NCI-H1092 (cell line): ENCODE measurements at places on chromosomes 5 and 9.

DNA sequence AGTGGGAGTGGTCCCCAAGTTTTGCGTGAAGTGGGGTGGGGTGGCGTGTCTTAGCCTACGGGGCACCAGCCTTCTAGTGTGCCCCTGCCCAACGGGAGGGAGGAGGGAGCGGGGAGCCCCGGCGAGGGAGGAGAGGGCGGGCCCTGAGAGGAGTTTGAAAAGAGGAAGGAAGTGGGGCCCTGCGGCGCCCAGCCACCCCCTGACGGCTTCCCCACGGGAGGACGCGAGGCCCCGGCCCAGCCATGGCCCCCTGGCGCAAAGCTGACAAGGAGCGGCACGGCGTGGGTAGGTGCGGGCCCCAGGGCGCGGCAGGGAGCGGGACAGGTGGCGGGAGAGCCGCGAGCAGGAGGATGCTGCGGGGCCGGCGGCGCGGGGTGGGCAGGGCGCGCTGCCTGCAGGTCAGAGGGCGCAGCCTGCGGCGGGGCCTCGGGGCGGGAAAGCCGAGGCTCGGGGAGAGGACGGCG, at the start of gene DOCK2:
Gene DOCK2 (plus strand): TSS at position 191 of the 464 bp plus-strand sequence. CDS start 52 bp downstream, at position 243.
- no peak for DNase-seq

DNA sequence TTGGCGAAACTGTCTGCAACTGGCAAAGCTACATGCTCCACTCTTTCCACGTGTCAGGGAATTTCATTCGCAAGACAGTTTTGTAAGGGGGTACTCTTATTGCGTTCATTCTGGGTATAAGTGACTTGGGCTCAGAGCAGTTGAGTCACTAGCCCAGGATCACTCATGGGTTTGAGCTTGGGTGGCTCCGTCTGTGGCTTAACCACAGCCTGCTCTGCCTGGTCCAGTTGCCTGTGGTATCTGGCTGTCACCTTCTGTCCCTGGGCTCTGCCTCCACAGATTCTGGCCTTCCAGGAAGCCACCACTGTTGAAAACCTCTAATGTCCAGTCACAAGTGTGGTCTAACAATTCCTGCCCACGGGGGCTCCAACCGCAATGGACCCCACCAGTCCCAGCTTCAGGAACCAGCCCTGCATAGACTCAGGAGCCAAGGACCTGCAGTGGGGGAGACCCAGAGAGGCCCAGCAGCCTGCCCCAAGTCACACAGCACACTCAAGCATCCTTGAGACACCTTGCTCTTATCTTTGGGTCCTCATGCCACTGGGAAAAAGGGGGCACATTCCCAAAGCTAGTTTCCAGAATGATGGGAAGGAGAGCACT, 10.4 kb downstream of the KIF12 start:
- no peak for DNase-seq

- peak; percentile 86 for DNase-seq
Measured at GRCh38 chr5:573976-574375, 38.2 kb upstream of the CEP72 start.

DNA sequence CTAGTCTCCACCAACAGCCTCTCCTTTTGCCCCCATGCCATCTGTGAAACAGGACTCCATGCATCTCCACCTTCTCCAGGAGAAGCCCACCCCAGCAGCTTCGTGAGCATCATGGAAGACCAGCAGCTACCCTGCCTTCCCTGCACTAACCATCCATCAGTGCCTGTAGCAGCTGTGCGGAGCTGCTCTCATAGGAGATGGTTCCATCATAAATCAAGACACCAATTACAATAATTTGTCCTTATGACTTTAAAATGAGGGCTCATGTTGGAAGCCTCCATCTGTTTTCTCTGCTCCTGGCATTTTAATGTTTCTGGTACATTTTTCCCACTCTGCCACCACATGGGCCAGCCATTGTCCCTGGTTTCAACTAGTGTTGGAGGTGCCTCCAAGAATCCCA, 69.9 kb downstream of the FGF1 start:
- no peak for DNase-seq

GRCh38 chr5:126437721-126438120, 14.5 kb downstream of the GRAMD2B start:
- no peak for DNase-seq

- no peak for DNase-seq
Measured at GRCh38 chr9:98993570-98993945, 49.9 kb downstream of the COL15A1 start.

DNA sequence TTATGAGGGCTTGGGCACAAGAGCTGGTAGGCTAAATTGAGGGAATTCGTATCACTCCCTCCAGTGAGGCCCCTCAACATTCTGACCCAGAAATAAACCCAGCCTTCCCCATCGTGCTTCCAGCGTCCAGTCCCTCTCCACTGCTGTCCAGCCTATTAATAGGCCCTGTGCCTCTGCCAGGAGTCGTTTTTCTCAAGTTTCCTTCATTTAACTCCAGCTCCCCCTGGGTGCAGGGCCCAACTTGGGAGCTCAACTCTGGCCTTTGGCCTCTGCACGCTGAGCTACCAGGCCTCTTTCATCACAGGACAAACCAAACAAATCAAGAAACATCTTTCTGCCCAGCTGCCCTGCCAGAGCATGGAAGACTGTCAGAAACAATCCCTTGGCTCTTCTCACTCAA, 10.0 kb downstream of the HBEGF start:
- no peak for DNase-seq

GRCh38 chr5:14250084-14250695, 107.0 kb downstream of the TRIO start:
- peak; percentile 69 for DNase-seq

GRCh38 chr5:150522504-150523414, 14.8 kb downstream of the NDST1 start:
- DNase-seq = no peak

GRCh38 chr9:129483415-129484351, 137.2 kb downstream of the C9orf50 start:
- peak; percentile 20 for DNase-seq

DNA sequence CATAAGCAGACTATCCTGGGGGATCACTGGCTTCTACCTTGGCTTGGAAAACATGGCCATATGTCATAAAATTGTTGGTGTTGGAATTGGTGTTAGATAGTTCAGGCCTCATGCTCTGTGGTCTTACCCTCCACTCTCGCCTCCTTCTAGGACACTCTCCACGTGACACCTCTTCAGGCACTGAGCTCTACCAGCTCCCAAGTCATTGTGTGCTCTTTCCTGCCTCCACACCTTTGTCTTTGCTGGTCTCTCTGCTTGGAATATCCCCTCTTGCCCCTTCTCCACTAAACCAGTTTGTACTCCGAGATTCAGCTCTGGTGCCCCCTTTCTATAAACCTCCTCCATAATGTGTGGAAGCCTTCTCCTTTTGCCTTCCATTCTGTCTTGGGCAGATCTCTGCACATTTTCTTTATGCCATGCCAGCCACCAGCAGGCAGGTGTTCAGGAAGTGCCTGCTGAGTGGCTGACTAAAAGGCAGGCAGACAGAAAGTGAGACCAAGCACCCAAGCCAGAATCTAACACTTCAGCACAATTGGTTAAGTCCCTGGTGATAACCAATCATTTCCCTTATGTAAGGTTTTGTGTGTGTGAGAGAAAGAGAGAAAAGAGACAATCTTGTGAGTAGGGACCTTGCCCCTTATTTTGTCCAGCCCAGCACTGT, 37.7 kb downstream of the SAR1B start:
- DNase-seq = no peak

DNA sequence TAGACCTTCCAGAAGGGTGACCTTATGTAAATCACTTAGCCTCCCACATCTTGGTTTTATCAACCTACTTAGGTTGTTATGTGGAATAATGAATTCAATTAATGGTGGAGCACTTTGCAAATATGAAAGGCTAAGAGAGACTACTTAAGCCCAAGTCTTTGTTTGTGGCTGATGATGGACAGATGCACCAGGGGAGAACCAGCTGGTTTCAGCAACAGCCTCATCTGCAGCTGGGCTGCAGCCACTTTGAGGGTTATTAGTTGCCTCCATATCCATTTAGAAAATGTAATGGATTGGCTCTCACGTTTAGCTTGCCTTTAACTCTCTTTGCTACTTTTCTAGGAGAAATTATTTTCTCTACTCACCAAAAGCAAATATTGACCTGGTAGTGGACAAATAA, 146.6 kb downstream of the ESM1 start:
- DNase-seq = no peak

GRCh38 chr5:179121667-179122111, 61.5 kb downstream of the ZNF354C start:
- DNase-seq = no peak

GRCh38 chr5:150059623-150060022, 26.7 kb downstream of the CSF1R start:
- no peak for DNase-seq

GRCh38 chr5:6402939-6403338, 24.6 kb upstream of the MED10 start:
- DNase-seq = no peak

- no peak for DNase-seq
Measured at GRCh38 chr5:6704361-6704851, 8.8 kb upstream of the TENT4A start.

DNA sequence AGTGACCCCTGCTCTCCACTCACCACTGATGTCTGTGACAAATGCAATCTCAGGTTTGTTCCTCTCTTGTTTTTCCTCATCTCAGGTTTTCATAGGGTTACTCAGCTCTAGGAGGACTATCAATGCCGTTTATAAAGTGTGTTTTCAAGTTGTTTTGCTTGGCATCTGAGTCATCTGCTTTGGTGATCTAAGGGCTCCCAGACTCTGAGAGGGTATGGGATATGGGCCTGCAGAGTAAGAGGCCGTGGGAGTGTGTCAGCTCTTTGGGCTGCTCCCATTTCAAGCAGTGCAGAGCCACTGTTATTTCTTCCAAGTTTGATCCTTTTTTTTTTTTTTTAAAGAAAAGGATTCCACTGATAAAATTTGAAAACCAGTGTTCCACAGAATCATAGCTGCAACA, 46.3 kb downstream of the NNT start:
- no peak for DNase-seq

- DNase-seq = no peak
Measured at GRCh38 chr9:2704504-2704903, 12.8 kb upstream of the KCNV2 start.
